Stimulated activated CD8-positive, alpha-beta memory T cell treated with anti-CD3 and anti-CD28 coated beads, Interleukin-15, amount 100 ng/mL, for 4 hours (primary cell): ENCODE measurements at places on chromosomes 1 and 21.

DNA sequence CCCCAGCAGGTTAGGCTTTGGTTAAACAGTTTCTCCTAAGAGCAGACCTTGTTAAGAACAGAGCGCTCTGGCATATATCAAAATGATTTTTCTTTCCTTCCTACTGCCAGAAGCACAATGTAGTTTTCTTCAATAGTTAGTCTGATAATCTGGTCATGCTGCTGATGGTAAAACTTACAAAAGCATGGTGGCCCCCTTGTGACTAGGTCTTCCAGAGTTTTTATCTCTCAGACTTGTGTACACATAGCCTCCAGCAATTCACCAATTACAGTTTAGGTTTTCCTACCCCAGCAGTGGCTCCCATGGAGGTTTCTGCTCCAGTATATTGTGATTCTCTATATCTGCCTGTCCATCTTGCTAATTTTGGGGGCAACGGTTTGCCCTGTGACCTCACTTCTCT is 73.3 kb upstream of the DPH5 start:
- no peak for DNase-seq

GRCh38 chr1:151008244-151009205 is at the start of gene PRUNE1:
Gene PRUNE1, plus strand, starts transcription at chr1:151008449. Its CDS starts 184 bp downstream, at chr1:151008633.
- peak; percentile 91 for DNase-seq

DNA sequence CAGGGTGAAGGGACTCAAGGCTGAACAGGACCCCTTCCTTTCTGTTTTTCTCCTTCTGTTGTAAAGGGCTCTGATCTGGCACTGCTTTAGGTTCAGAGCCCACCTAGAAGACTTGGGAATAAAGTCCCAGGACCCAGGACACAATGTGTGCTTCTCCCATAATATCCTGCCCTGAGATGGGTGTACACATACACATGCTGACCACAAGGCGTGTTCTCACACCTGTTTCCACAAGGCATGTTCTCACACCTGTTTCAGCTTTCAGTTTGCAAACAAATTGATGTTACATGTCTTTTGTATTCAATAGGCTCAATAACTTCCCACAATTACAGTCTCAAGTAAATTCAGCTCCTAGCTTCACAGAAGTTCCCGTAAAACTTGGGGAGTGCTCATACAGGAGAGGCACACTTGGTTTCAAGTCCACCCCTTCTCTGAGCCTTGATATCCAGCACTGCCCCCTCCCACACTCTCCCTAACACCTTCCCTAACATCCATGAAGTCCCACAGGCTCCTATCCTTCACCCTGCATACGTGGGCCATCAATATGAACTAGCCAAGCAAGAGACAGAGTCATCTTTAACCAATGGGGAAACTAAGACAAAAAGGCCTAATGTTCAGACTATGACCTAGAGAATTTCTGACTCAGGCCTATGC is 41.7 kb downstream of the ERI3 start:
- DNase-seq, result no peak

GRCh38 chr1:87435484-87435883 is 106.8 kb downstream of the LMO4 start:
- DNase-seq, result no peak
